SJSA1 (cell line): ENCODE measurements at places on chromosomes 2 and 18. TPM values are rescaled to one million over a fixed set of nuclear protein-coding genes. Genes with fewer than 3 reads are reported as not detected.

The ICOS gene
- total RNA-seq = not detected in 2 replicates

The SH2D6 gene
- total RNA-seq = not detected in 2 replicates

The FIGN gene
- 2.4 and 5.6 TPM in 2 replicates for total RNA-seq

The MFSD2B gene
- total RNA-seq = not detected in 2 replicates

The ZBTB7C gene
- 0.44 and 0.50 TPM in 2 replicates for total RNA-seq

The GULP1 gene
- total RNA-seq = 108 and 135 TPM in 2 replicates

The DES gene
- 0.13 TPM in 1 of 2 replicates, not detected in the other for total RNA-seq

The APOB gene
- not detected in 2 replicates for total RNA-seq

DNA sequence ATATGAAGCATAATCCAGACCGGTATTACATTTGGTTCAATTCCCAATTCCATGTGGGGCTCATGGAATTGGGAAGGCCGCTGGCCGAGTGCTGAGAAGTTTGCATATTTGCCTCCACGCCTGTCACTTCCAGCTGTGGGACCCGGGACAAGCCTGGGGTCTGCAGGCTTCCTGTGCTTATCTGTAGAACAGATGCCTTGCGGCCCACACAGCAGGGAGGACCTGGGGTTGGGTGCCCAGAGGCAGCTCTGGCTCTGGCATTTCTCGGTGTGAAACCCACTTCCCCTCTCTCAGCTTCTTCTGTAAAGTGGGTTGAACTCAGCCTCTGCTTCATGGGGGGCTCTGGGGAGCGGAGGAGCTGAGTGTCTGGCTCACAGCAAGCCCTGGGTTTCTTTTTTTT is 97.9 kb downstream of the SH3BP4 start:
- H3K27ac ChIP-seq = peak overlapping the region; percentile 96
- no peak overlapping the region for H3K4me3 ChIP-seq
- H3K36me3 ChIP-seq = peaks cover 76% of the 10 kb centered on the region
- no peak for DNase-seq

DNA sequence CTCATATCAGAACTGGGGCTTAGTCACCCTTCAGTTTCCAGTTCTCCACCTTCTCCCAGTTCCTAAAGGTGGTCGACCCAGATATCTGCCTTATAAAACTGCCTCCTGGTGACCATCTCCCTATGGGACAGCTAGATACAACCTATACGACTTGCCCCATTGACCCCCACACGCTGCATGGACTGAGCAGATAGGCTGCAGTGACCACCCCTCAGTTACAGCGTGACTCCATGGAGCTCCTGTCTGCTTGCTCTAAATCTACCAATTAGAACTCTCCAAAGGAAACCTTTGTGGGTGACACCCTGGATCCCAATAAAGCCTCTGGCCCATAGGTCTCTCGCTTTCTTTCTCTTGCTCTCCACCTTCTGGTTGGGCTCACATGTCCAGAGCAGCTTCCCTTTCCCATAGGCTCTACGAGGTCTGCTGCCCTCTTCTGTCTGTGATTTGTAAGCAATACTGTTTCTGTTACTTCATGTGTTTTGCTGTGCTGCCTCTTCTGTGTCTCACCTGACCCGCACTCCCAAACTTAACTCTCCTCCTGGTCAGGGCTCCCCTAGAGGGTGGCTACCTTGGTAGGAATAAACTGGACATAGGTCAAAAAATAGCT is 971.3 kb upstream of the FAM98A start:
- no peak for DNase-seq
- H3K27me3 ChIP-seq = no peaks in the 10 kb centered on the region
- H3K36me3 ChIP-seq = no peaks in the 10 kb centered on the region
- no peaks in the 10 kb centered on the region for H3K4me1 ChIP-seq
- H3K4me3 ChIP-seq = no peak overlapping the region

- 0 out of 2 replicates have a peak, but pooled peaks cover 2% of the 10 kb centered on the region for H3K27me3 ChIP-seq
- no peak overlapping the region for H3K4me3 ChIP-seq
- H3K4me1 ChIP-seq = no peaks in the 10 kb centered on the region
- DNase-seq = no peak
- H3K36me3 ChIP-seq = no peaks in the 10 kb centered on the region
- no peak overlapping the region for H3K27ac ChIP-seq
These were observed 79.8 kb upstream of the FZD7 start for GRCh38 chr2:201953880-201954279.

DNA sequence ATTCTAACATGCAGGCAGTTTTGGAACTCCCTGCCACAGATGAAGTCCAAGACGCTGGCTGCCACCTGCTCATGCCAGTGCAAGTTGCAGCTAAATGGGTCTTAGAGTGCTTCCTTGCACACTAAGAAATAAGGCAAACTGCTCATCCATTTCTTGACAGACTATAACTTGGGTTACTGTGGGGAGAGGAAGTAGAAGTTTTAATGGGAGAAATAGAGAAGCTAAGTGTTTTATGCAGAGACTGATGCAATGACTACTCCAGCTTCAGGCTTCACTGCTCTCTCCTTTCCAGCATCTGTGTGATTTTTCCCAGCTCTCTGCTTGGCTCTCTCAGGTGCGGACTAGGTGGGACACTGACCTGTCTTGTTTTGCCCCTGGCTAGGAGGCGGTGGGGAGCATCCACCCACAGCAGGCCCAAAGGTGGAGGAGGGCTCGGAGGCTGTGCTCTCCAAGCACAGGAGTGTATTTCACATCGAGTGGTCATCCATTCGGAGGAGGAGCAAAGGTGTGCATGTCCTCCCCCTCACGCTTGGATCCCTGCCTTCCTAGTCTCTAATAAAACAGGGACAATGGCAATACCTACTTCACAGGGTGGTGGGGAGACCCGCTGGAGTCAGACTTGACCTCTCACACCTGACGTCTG is 48.2 kb downstream of the SLC14A2 start:
- no peaks in the 10 kb centered on the region for H3K27me3 ChIP-seq
- no peak overlapping the region for H3K4me3 ChIP-seq
- DNase-seq = no peak
- H3K27ac ChIP-seq = no peak overlapping the region
- H3K36me3 ChIP-seq = no peaks in the 10 kb centered on the region; the same call in 1 of the 2 replicates

DNA sequence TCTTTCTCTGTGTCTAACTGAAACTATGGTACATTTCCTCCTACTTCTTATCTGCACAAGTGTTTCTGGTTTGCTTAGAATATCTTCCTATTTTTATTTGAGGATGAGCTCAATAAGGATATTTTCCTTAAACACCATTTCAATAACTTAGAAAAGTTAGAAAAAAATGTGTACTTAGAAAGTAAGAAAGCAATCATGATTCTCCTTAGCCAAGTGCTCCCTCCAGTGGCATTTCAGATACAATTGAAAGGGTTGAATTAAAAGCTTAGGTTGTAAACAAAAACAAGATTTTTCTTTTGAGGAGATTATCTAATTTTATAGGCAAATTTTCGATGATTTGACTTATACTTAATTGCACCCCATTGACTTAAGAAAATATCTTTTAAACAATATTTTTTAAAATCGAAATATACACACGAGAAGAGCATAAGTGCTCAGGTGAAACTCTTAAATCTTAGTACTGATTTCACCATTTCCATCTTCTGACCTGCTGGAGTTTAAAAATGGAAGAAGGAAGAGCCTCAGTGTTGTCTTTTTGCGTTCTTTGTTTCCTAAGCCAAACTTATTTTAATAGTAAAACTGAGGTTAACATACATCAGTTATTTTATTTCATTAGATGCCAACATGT is 26.9 kb downstream of the C18orf63 start:
- no peak for DNase-seq
- H3K27me3 ChIP-seq = no peaks in the 10 kb centered on the region
- no peak overlapping the region for H3K27ac ChIP-seq
- H3K4me1 ChIP-seq = no peaks in the 10 kb centered on the region
- no peak overlapping the region for H3K4me3 ChIP-seq
- no peaks in the 10 kb centered on the region for H3K36me3 ChIP-seq

DNA sequence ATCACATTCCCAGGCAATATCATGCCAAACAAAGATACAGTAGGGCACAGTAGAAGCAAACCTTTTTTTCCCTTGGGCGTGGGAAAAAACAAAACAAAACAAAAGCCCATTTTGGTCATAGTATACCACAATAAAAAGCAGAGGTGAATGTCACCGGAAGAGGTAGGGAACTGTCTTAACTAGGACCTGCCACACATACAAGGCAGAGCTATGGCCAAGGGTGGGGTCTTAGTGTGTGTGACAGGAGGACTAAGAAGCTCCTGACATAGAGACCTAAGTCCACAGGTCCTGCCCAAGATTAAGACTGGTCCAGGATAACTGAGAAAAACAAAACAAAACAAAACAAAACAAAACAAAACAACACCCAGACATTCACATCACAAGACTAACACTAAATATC is 441.2 kb upstream of the DSEL start:
- no peaks in the 10 kb centered on the region for H3K4me1 ChIP-seq
- H3K36me3 ChIP-seq = no peaks in the 10 kb centered on the region
- H3K27me3 ChIP-seq = no peaks in the 10 kb centered on the region
- no peak overlapping the region for H3K4me3 ChIP-seq
- no peak overlapping the region for H3K27ac ChIP-seq
- no peak for DNase-seq

DNA sequence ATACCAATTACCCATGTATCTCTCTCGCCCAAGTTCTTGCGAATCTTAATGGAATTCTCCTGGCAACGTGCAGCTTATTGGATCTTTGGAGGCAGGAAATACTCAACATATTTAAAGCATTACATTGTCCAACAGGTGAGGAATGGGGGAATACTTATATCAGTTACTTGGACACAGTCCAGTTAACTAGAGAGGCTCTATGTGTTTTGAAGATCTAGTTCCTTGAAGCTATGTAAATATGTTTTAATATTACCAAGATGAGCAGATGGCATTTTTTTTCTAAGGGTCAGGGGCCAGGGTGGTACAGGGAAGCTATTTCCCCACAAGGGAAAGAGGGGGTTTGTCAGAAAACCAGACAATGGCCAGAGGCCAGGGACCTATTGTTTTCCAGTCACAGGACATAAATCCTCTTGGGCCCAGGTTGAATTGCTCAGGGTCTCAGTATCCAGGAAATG is 26.8 kb upstream of the MC5R start:
- H3K27me3 ChIP-seq = peaks cover 9% of the 10 kb centered on the region; the same call in 1 of the 2 replicates
- no peak for DNase-seq

DNA sequence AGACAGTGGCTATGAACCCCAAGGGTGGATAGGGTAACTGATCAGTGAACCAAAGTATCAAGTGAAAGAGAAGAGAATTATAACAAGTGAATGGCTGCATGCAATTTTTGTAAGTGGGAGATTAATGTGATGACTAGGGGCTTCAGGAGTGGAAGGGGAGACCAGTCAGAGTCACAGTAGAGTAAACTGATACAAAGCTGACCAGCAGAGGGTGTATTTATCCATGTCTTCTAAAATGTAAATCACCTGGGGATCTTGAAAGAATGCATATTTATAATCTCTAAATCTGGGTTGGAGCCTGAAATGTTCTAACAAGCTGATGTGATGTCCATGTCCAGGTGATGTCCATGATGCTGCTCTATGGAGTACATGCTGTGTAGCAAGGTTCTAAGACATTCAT is 1351.3 kb upstream of the CHAC2 start:
- peak; percentile 5 for DNase-seq
- no peaks in the 10 kb centered on the region for H3K4me1 ChIP-seq
- H3K27ac ChIP-seq = no peak overlapping the region
- no peak overlapping the region for H3K4me3 ChIP-seq

- H3K27me3 ChIP-seq = no peaks in the 10 kb centered on the region
- no peak overlapping the region for H3K27ac ChIP-seq
- no peak overlapping the region for H3K4me3 ChIP-seq
- peaks cover 19% of the 10 kb centered on the region for H3K36me3 ChIP-seq
- DNase-seq = no peak
These were observed 56.8 kb downstream of the HK2 start for GRCh38 chr2:74890711-74891110.

GRCh38 chr2:71530641-71531332 is 77.4 kb downstream of the DYSF start:
- peak; percentile 40 for DNase-seq
- H3K4me3 ChIP-seq = no peak overlapping the region
- H3K27me3 ChIP-seq = no peaks in the 10 kb centered on the region

- H3K36me3 ChIP-seq = peaks cover 7% of the 10 kb centered on the region
- no peak overlapping the region for H3K27ac ChIP-seq
- peaks cover 57% of the 10 kb centered on the region for H3K4me1 ChIP-seq
- no peaks in the 10 kb centered on the region for H3K27me3 ChIP-seq
These were observed 85.3 kb downstream of the ZEB2 start for GRCh38 chr2:144434425-144435222.

- no peaks in the 10 kb centered on the region for H3K27me3 ChIP-seq
- H3K4me3 ChIP-seq = no peak overlapping the region
- DNase-seq = no peak
- no peaks in the 10 kb centered on the region for H3K4me1 ChIP-seq
- no peaks in the 10 kb centered on the region for H3K36me3 ChIP-seq
- H3K27ac ChIP-seq = no peak overlapping the region
These were observed 78.8 kb upstream of the NEDD4L start for GRCh38 chr18:57965246-57965645.

GRCh38 chr2:209238765-209239584 is 184.9 kb upstream of the MAP2 start:
- no peak overlapping the region for H3K27ac ChIP-seq
- no peaks in the 10 kb centered on the region for H3K4me1 ChIP-seq
- no peak overlapping the region for H3K4me3 ChIP-seq
- DNase-seq = no peak

DNA sequence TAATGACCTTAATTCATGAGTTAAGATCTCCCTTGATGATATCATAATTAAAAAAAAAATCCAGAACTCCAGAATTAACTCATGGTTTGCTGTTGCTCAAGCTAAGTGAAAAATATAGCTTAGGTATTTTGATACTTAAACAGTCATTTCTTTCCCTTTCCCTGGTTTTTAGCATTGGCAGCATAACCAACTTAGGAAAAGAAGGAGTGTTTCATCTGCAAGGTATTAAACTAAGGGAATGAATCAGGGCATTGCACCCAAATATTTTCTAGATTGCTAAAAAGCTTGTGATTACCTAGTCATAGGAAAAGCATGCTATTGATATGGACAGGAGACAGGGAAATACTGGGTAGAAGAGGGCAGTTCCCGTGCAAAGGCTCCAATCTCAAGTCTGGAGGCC is 207.2 kb downstream of the LRP1B start:
- no peaks in the 10 kb centered on the region for H3K27me3 ChIP-seq
- no peaks in the 10 kb centered on the region for H3K4me1 ChIP-seq
- no peak for DNase-seq
